Type B pancreatic cell (in vitro differentiated cells): ENCODE measurements at places on chromosomes 5 and 9.
A peak's percentile ranks its signal among the peaks of the same experiment; 100 is the strongest.

GRCh38 chr5:172559004-172559932 is 81.8 kb upstream of the NEURL1B start:
- DNase-seq, result no peak

- no peak for DNase-seq
These were observed 136.6 kb downstream of the GABBR2 start for GRCh38 chr9:98572054-98572627.

GRCh38 chr5:9653811-9654210 is 23.7 kb upstream of the TAS2R1 start:
- DNase-seq, result no peak

GRCh38 chr5:123209502-123210027 is 120.5 kb downstream of the PRDM6 start:
- DNase-seq, result no peak

DNA sequence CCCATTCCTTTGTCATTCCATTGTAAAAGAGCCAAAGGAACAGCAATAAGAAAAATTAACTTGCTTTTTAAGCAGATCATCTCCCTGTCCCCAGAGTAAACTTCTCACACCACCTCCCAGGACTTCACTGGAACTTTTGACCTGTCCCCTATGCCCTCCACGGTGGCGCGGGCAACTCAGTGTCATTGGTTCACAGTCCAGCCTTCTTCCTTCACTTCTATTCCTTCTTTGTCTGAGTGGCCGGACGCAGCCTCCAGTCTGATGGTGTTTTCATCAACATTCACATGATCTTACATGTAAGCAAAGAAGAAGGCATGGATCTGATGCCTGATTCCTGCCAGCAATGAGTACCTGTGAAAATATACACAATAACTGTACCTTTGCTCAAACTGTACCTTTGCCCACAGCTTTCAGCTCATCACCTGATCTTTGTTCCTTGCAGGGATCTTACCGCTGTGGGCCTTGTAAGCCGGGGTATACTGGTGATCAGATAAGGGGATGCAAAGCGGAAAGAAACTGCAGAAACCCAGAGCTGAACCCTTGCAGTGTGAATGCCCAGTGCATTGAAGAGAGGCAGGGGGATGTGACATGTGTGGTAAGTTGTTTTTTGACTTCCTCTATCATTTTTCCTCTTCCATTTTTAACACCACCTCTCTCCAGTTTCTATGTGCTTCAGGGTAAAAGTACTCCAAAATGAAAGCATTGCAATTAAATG is 32.5 kb downstream of the THBS4 start:
- no peak for DNase-seq

GRCh38 chr5:156585999-156586398 is 259.0 kb downstream of the SGCD start:
- DNase-seq, result no peak

- DNase-seq, result no peak
These were observed 45.5 kb upstream of the MPDZ start for GRCh38 chr9:13324988-13325387.

DNA sequence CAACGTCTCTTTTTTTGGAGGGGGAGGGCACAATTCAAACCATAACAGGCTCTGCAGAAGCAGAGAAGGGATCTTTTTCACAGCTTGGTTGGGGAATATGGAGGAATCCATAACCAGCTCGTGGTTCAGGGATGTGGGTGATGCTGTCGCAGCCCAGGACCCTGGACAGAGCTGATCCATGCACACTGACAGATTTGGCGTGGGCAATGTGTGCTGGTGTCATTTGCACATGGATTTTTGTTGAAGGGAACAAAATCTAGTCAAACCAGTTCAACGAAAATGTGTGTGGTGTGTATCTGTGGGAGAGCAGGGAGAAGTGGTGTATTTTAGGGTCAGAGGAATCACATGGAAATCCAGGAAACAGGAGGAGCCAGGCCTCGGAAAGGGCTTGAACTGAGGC is 4.2 kb downstream of the DOCK2 start:
- DNase-seq, result no peak

DNA sequence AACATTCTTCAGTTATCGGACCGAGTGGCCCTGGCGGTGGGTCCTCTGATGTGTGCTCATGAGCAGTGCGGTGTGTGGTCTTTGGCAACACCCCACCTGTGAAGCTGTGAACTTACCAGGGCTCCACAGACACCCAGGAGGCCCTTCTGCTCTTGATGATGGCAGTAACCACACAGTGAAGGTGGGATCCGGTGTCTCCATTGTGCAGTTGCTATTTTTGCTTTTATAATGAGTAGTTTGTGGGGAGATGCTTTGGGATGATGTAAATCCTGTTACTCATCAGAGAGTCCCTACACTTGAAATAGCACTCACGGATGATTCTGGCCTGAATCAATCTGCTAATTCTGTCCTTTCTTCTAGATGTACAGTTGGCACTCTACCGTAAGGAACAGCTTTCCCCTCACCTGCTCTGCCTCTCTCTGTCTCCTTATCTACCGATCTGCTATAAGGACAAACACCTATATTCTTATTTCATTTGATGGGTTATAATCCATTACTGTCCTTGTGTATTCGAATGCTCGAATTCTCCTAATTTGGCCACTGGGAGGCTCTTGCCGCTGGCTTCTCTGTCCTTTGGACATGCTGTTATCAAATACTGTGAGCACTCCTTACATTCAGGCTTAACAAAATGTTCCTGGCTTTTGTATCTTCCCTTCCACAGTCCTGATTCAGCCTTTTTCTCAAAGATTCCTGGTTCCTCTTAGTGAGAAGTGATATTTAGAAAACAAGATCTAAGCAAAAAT is 20.2 kb downstream of the ATPSCKMT start:
- no peak for DNase-seq

DNA sequence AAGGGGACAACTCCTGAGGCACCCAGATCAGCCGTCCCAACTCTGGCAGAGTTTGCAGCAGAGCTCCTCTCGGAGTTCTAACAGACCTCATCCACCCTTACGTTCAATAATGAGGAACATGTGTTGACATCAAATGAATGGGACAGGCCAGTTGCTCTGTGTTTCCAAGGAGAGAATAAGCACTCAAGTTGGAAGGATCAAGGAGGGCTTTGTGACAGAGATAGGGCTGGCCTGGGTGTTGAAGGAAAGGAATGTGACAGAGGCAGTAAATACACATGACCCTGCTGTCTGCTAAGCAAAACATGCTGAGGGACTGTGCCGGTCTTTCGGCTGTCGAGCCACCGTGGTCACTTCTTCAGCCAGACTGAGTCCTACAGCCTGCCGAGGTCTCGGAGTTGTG is 48.2 kb downstream of the GPR107 start:
- DNase-seq, result no peak

- DNase-seq, result no peak
These were observed 743.9 kb downstream of the TLE1 start for GRCh38 chr9:80945436-80945835.

DNA sequence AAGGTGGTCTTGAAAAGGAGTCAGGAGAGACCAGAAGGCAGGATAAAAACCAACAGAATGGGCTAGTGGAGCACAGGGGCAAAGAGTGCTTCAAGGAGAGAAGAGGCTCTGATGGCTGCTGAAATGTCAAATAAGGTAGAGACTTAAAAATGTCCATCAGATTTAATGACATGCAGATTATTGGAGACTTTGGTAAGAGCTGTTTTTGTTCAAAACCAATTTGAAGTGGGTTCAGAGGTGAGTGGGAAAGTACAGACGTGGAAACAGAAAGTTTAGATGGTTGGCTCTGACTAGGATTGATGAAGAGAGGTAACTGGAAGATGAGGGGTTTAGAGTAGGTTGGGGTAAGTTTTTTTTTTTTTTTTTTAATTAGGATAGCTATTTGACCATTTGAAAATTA is 14.1 kb downstream of the SLC25A46 start:
- no peak for DNase-seq

- DNase-seq, result no peak
These were observed 59.4 kb downstream of the ANXA1 start for GRCh38 chr9:73210886-73211666.

- DNase-seq, result no peak
These were observed 106.0 kb upstream of the MYO10 start for GRCh38 chr5:17042041-17042440.

- no peak for DNase-seq
These were observed 33.6 kb downstream of the IL7R start for GRCh38 chr5:35890021-35891020.

GRCh38 chr5:91343916-91344315 is 39.2 kb downstream of the ARRDC3 start:
- DNase-seq, result no peak

DNA sequence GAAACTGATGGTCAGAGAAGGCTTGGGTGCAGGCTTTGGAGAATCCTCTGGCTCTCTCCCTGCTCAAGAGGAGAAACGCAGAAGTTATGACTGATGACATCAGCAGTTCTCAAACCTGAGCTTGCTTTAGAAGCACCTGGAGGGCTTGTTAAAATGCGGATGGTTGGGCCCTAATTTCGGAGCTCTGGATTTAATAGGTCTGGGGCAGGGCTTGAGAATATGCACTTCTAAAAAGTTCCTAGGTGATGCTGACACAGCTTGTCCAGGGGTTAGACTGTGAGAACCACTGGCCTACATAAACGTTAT is 26.4 kb downstream of the TBC1D2 start:
- no peak for DNase-seq

GRCh38 chr9:136110082-136111061 is 8.3 kb downstream of the TMEM250 start:
- DNase-seq, result no peak

DNA sequence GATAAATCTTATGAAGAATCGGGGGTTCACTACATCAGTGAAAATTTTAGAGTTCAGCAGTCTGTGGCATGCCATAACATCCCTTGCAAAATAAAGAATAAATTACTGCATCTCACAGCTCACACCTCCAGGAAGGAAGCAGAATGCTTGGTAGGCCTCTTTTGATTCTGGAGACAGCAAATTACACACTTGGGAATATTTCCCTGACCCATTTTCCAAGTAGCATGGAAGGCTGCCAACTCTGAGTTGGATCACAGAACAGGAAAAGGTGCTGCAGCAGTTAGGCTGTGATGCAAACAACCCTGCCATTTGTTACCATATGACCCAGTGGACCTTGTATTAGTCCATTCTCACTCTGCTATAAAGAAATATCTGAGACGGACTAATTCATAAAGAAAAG is 293.5 kb downstream of the ASTN2 start:
- no peak for DNase-seq

- peak; percentile 40 for DNase-seq
These were observed 46.5 kb upstream of the ANGPTL2 start for GRCh38 chr9:127168756-127169574.

- DNase-seq, result peak; percentile 72
These were observed 10.5 kb upstream of the IRF1 start for GRCh38 chr5:132500931-132501628.

DNA sequence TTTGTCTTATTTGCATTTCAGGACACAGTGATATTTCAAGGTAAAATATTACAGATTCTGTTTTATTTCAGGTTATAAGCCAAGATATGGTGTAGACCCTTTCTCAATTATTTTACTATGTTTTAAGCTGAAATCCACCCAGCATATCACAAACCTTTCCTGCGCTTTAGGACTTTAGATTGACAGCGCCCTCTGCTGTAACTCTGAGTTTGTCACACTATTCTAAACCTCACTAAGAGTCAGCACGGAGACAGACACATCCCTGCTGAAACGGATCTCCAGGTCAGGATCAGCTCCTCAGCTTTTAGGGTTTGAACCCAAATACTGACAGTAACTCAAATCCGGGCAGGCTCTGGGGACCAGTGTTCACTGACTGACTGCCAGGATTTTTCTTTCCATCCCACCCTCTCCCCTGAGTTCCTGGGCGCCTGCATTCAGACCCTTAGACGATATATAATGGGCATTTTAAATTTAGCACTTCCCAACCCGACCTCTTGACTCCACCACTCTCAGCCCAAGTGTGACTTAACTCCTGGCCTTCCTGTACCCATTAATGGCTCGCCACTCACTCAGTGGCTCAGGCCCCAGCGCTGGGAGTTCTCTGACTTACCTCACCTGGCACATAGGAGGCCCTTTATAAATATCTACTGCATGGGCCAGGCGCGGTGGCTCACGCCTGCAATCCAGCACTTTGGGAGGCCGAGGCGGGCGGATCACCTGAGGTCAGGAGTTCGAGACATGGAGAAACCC is 33.5 kb downstream of the TLX3 start:
- DNase-seq, result no peak

DNA sequence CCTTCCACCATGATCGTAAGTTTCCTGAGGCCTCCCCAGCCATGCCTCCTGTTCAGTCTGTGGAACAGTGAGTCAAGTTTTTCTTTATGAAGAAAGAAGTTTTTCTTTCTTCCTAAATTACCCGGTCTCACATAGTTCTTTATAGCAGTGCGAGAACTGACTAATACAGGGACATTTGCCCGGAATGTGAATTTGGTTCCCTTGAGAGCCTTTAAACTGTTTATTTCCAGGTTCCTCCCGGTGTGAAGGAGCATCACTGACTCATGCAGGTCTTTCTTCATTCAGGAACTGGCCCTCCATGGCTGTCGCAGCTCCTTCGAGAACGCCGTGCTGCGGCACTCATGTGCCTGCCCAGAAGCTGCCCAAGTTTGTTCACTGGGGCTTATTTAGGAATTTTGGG is 87.7 kb downstream of the PTCH1 start:
- no peak for DNase-seq

DNA sequence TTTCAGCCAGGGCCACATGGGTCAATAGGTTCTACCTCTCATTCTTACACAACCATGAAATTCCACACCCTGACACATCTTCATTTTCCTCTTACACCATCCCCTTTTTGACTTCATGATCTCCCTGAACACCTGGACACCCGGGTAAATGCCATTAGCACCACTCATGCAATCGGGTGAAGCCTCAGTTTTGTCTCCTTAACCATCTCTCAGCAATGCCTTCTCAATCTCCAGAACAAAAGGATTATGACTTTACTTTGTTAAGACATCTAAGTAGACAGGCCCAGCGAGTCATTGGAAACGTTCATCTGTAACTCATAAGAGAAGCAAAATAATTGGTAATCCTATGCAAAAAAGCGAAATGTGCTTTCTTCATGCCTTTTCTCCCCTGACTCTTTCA is 49.9 kb downstream of the ADAMTS12 start:
- DNase-seq, result no peak

GRCh38 chr9:32928145-32928763 is 73.2 kb downstream of the APTX start:
- no peak for DNase-seq

DNA sequence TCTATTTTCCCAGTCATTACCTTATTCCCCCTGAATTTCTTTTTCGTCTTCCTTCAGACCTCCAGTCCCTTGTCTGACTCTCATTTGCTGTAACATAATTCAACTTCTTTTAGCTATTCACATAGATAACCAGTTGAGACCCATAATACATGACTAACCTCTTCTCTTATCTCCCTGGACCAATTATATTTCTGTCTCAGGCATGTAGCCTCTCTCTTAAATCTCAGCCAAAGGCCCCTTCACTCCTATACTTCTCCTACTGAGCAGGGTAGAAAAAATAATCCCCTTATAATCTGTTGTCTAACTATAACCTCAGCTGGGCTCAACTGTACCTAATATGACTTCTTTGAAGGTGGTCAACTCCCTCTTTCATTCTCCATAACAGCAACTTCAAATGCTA is 20.9 kb downstream of the RANBP6 start:
- no peak for DNase-seq

- no peak for DNase-seq
These were observed 45.1 kb downstream of the PRRT1B start for GRCh38 chr9:131590449-131590848.
